ENCODE measurements at places on chromosomes 11 and 22.

DNA sequence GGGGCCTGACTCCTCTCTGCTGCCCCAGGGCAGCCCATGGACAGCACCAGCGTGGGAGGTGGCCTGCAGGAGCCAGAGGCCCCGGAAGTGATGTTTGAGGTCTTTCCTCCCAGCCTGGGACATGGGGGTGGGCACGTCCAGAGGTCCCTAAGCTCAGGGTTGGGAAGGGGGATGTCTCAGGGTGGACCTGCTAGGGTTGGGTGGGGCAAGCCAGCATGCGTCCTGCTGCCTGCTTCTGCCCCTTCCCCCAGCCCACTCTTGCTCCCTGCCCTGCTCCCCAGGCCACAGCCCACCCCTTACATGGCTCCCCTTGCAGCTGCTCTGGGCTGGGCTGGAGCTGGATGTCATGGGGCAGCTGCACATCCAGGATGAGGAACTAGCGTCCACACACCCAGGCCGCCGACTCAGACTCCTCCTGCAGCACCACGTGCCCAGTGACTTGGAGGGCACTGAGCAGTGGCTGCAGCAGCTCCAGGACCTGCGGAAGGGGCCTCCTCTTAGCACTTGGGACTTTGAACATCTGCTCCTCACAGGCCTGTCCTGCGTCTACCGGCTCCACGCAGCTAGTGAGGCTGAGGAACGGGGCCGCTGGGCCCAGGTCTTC, 1.3 kb downstream of the FAM180B start:
- no peak for DNase-seq

DNA sequence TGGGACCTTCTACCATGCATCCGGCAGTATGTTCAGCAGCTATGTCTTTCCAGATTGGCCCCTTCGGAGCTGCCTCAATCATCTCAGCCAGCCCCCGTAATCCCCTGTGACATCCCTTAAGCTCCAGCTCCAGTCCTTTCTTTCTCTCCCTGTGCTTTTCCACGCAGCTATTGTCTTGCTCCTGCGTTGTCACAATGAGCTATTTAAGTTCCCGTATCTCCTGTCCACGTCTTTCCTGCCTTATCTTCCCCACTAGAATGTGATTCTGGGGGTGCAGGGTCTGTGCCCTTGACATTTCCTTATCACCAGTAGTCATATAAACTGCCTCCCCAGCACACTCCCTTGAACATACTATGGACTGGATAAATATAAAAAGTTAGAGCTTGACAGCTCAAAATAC, 5.1 kb upstream of the ETS1 start:
- DNase-seq = no peak

GRCh38 chr11:10308201-10308954, 3.5 kb downstream of the ADM start:
- DNase-seq = peak; percentile 57

- DNase-seq = no peak
Observed at GRCh38 chr22:23062616-23063538, 7.4 kb upstream of the GNAZ start.

- no peak for DNase-seq
Observed at GRCh38 chr22:23500508-23501260, 79.4 kb downstream of the IGLL1 start.

All from choroid plexus epithelial cell (primary cell).